Effector CD8-positive, alpha-beta T cell (primary cell): ENCODE measurements at places on chromosomes 2 and 18.

DNA sequence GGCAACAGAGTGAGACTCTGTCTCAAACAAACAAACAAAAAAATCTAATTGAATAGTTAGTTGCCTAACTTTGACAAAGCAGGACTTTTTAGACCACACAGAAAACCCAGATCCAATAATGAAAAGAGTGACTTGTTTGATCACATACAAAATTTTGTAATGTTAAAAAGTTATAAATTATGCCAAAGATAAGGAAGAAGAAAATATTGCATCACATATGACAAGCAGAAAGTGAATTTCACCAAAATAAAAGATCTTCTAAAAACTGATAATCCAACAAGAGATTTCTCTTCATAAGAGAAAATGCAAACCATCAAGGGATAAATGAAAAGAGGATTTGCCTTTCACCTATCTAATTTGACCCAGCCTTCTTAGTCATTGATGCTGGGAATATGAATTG lies 2.8 kb upstream of the RMP24 start:
- DNase-seq, result no peak

DNA sequence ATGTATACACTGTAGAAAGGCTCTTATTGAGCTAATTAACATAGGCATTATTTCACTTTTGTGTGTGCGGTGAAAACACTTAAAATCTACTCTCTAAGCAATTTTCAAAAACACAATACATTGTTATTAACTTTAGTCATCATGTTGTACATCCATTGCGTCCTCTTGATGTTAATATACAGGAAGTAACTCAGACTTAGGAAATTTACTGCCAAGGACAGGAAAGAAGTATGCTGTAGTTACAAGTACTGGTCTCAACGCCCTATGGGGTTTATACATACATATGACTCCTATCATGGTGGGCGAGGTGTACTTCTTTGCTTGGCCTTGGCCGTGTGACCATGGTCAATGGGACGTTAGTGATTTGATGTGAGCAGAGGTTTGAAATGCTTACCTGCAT lies 15.5 kb downstream of the SCTR start:
- DNase-seq, result no peak

- no peak for DNase-seq
Observed at GRCh38 chr2:234678711-234679110, 181.8 kb upstream of the ARL4C start.

GRCh38 chr2:229129738-229130371 lies 141.2 kb downstream of the PID1 start:
- no peak for DNase-seq

DNA sequence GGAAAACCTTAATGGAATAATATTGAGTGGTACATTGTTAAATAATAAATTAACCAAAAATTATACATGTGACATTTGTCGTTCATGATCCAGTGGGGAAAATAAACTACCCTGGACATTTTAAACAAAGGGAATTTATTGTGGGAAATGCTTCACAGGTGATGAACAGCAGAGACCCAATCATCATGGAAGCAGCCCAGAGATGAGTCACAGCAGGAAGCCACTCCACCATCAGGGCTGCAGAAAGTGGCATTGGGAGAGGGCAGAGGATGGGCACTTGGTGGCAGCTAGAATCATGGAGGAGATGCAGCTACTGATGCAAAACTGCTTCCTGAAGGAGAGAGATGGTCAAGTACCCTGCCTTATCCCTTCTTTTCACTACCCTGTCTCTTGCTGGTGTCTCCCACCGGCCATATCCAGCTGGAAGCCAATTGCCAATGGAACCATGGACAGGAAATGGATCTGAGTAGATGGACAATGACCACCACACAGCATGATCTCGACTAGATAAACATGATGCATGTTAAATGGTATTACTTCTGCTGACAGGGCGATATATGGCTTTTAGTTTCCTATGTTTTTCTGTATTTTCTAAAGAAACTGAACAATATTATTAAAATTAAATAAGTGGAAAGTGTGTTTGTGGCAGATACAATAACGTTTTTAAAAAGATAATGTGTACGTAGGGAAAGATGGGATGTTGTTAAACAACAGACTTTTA lies 139.8 kb downstream of the RPIA start:
- DNase-seq, result no peak

DNA sequence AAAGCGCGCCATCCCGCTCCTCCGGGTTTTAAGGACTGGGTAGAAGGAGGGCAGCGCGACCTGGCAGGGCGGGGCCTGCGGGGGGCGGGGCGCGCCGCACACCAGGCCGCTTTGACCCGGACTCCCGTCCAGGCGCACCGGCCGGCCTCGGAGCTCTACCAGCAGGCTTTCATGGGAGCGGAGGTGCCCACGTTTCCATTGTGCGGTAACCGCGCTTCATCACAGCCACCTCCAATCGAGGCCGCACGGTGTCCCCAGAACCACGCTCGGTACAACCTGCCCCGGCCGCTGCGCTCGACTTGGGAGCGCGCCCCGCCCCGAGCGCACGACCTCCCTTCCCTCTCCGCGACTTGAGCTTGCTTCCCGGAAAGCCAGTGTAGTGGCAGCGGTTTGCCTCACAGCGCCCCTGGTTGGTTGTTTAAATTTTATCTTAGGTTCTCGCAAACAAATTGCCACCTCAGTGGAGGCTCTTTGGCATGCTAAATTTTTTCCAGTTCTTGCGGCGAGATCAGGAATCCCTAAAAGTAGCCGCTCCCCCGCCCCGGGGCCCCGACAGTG lies 280 bp upstream of the CYP1B1 start:
- no peak for DNase-seq

GRCh38 chr18:25675123-25675850 lies 323.3 kb upstream of the ZNF521 start:
- no peak for DNase-seq

DNA sequence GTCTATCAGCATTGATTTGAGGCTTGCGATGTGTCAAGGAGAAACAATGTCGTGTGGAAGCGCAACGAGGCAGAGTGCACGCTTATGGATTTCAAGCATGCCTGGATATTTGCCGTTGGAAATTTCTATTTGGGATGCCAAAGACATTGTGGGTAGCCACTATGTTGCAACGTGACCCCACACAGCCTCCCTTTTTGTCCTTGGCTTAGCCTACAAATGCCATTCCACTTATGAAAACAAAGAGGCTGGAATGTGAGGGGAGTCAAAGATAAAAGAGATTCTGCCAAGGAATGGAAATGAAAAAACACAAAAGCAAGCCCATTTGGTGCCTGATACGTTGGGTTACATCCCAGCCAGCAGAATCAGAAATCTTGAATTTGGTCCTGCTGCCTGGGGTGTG lies 721.2 kb downstream of the GALR1 start:
- DNase-seq, result no peak

- DNase-seq, result no peak
Observed at GRCh38 chr2:240795454-240795853, 24.6 kb downstream of the KIF1A start.

GRCh38 chr2:188518381-188518780 lies 226.7 kb downstream of the GULP1 start:
- DNase-seq, result no peak

DNA sequence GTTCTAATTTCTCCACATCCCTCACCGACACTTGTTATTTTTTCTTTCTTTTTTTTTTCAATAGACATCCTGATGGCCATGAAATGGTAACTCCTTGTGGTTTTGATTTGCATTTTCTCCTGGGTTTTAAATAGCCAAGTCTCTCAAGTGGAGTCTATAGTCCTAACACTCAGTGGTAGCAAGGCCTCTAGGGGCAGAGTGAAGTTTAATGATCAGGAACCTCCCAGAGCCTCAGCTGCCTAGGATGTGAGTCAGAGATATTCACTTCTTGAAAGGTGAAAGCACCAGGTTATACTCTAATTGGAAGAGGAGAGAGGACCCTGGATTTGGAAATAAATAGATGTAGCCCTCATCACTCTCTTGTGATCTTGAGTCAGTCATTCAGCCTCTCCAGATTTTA lies 62.7 kb upstream of the CAPN13 start:
- no peak for DNase-seq

DNA sequence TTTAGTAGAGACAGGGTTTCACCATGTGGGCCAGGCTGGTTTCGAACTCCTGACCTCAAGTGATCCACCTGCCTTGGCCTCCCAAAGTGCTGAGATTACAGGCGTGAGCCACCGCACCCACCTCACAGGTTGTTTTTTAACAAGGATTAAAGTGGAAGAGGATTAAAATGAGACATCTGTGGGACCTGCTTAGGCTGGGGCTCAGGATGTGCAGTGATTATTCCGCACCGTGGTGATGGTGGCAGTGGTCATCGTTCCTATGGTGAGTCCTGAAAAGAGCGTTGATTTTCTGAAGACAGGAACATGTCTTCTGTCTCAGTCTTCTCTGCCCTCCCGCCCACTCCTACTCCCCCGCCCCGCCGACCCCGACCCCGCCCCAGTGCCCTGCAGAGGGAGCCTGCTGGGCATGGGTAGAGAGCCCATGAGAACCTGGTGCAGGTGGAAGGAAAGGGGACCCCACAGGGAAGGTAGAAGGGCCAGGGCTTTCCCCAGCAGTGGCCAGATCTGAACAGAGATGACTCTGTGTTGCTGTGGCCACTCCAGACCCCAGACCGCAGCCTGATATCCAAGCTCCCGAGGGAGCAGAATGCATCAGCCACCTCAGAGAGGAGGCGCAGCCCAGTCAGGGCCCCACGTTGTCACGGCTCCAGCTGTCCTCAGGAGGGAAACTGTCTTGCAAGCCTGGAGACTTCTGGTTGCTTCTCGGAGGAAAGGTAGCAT lies 34.5 kb upstream of the FOSL2 start:
- DNase-seq, result no peak

- DNase-seq, result no peak
Observed at GRCh38 chr2:42961385-42961811, 169.0 kb upstream of the HAAO start.

GRCh38 chr18:23260926-23261590 lies 125.8 kb downstream of the CABLES1 start:
- DNase-seq, result no peak

DNA sequence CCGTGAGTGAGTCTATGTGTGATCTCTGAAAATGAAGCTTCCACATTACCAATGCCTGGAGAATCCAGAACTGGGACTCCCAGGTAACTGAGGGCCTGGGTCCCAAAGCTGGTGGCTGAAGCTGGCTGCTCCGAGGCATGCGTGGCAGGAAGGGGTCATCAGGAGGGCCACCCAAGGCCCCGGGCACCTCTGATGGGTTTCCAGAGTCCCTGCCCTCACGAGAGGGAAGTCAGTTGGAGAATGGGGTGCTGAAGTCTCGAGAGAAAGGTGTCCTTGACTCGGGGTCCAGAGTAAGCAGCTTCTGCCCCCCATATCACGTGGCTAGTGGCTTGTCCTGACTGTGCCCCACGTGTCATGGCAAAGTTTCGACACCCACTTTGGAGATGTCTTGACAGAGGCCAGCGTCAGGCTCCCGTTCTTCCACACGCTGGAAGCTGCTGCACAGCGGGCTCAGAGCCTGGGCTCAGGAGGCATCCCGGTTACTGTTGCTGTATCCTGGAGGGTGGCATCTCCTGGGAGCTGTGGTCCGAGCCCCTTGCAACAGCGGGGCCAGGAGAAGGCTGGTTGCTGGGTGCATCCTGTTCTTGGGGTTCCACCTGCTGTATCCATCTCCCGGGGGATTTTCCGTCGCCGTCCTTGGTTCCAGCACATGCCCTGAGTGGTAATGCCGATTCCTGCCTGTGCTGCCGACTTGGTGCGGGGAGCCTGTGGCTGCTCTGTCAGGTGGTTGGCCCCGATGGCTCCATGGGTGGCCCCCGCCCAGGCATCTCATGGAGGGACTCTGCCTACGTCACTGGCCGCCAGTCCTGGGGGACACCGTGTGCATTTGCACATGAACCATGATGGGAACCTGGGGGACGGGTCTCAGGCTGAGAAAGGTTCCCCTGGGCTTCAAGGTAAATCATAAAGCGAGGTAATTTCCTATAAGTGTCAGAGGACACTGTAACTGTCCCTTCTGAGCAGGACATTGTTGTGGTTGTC lies 183.3 kb upstream of the HDAC4 start:
- no peak for DNase-seq

GRCh38 chr18:10140461-10141282 lies 226.9 kb downstream of the VAPA start:
- no peak for DNase-seq

DNA sequence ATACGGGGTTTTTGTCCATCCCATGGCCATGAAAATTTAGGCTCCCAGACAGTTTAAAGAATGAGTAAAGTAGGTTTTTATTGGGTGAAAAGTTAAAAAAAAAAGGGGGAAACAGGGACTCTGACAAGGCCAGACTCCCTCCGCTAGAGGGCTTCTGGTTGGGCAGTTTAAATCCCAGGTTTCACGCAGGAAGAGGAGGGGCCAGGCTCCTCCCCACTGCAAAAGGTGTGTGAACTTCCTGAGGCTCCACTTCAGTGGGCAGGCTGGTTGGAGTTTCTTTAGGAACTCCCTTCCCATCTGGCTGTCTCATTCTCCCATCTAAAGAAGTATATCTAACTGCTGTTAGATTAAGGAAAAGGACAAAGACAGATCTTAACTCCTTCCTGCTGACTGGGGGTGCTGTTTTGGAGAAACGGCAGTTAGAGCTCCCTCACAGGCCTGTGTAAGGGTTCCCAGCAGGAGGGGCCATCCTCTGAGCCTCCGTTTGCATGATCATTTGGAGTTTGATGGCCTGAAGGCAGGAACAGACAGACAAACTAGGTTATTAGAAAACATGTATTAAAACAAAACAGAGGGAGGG lies 1160.7 kb downstream of the CNTNAP5 start:
- no peak for DNase-seq

- no peak for DNase-seq
Observed at GRCh38 chr2:202643012-202643858, 8.5 kb downstream of the FAM117B start.

- DNase-seq, result no peak
Observed at GRCh38 chr2:241802421-241803318, 6.3 kb upstream of the NEU4 start.

DNA sequence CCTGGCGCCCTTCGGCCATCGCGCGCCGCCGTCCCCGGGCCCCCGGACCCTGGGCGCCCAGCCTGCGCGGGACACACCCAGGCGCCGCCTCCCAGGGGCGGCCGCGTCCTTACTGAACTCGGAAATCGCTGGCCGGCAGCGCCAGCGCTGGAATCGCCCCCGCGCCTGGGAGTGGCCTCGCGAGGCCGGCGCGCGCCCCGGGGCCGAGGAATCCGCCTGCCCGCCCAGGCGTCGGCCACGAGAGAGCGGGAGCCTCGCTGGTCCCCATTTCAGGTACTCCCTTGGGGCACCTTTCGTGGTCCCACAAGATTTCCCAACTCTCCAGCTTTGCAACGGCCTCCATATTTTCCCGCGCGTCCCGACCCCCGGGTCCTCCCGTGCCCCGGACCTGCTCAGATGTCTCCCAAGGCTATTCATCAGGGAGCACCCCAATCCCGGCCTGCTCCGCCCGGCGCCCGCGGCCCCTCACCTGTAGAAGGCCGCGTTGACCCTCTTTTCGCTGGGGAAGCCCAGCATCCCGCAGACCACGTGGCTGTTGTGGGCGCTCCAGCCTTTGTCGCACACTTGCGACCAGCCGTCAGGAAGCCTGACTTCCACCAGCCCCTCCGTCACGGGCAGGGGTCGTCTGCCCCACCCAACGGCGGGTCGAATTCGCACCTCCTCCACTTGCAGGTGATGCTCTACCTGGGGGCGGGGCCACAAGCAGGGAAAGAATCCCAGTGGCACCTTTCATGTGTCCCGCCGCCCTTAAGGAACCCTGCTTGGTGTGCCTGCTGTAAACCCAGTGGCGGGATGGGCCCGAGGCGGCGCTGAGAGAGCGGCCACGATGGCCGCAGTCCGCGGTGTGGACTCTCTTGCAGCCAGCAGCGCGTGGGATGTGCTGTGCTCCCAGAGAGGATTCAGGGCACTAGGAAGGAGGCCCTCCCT lies 4.6 kb downstream of the LOXL3 start:
- DNase-seq, result no peak

- no peak for DNase-seq
Observed at GRCh38 chr2:206105541-206105940, 19.6 kb upstream of the INO80D start.
